ENCODE measurements at places on chromosomes 16 and 17. TPM values are rescaled to one million over a fixed set of nuclear protein-coding genes. Genes with fewer than 3 reads are reported as not detected.

The KRTAP9-3 gene
- not detected for total RNA-seq

The TBC1D16 gene
- total RNA-seq = 1.2 TPM

The RAB37 gene
- 28.2 TPM for total RNA-seq

The OR1F1 gene
- total RNA-seq = not detected

The CFAP119 gene
- total RNA-seq = 3.0 TPM

The NUFIP2 gene
- 85.4 TPM for total RNA-seq

The HOXB5 gene
- total RNA-seq = not detected

The SECTM1 gene
- total RNA-seq = 16.4 TPM

The CMTM2 gene
- total RNA-seq = 0.97 TPM

The SMIM22 gene
- not detected for total RNA-seq

The TP53TG3 gene
- 0.37 TPM for total RNA-seq

The TMEM231 gene
- total RNA-seq = 1.9 TPM

The RAMP2 gene
- not detected for total RNA-seq

The VPS9D1 gene
- 13.4 TPM for total RNA-seq

The MYH13 gene
- total RNA-seq = not detected

The HES7 gene
- 0.15 TPM for total RNA-seq

The ZG16 gene
- total RNA-seq = not detected

The LIMD2 gene
- total RNA-seq = 409 TPM

The ZNF747 gene
- total RNA-seq = 10.4 TPM

The TMC5 gene
- total RNA-seq = not detected

The SLC16A5 gene
- total RNA-seq = 12.2 TPM

The CLEC18B gene
- total RNA-seq = 1.9 TPM

The HEATR9 gene
- 0.17 TPM for total RNA-seq

The PLLP gene
- 0.55 TPM for total RNA-seq

The KIF2B gene
- total RNA-seq = not detected

The MYO18A gene
- total RNA-seq = 101 TPM

The EVPLL gene
- not detected for total RNA-seq

The MEFV gene
- total RNA-seq = 0.10 TPM

The SLC25A39 gene
- total RNA-seq = 107 TPM

The CACNG1 gene
- total RNA-seq = not detected

The RASL10B gene
- total RNA-seq = 0.37 TPM

The DPEP1 gene
- not detected for total RNA-seq

The HOXB9 gene
- total RNA-seq = not detected

The TBC1D3H gene
- not detected for total RNA-seq

The ITGB3 gene
- 0.52 TPM for total RNA-seq

The PLEKHH3 gene
- total RNA-seq = 0.85 TPM

The DPEP3 gene
- 0.10 TPM for total RNA-seq

The KRT39 gene
- total RNA-seq = not detected

The VASN gene
- not detected for total RNA-seq

The ITGB4 gene
- total RNA-seq = 0.96 TPM

The ADORA2B gene
- 0.29 TPM for total RNA-seq

The CD300LF gene
- not detected for total RNA-seq

The NLRC5 gene
- total RNA-seq = 428 TPM

The DECR2 gene
- 5.3 TPM for total RNA-seq

The IGF2BP1 gene
- 0.04 TPM for total RNA-seq

The KCTD19 gene
- not detected for total RNA-seq

The SCIMP gene
- not detected for total RNA-seq

The SALL1 gene
- total RNA-seq = not detected

The GP1BA gene
- not detected for total RNA-seq

The TXNL4B gene
- 14.8 TPM for total RNA-seq

The BICDL2 gene
- total RNA-seq = 0.23 TPM

The STH gene
- not detected for total RNA-seq

The DBNDD1 gene
- 0.15 TPM for total RNA-seq

The HBQ1 gene
- total RNA-seq = not detected

The ADPRM gene
- 16.1 TPM for total RNA-seq

The TPSB2 gene
- not detected for total RNA-seq

The KRT32 gene
- total RNA-seq = not detected
